Daoy (cell line): ENCODE measurements at places on chromosomes 12 and 14. TPM values are rescaled to one million over a fixed set of nuclear protein-coding genes. Genes with fewer than 3 reads are reported as not detected.

ZBTB1 gene
- 31.3 and 47.0 TPM in 2 replicates for total RNA-seq

HHIPL1 gene
- 1.2 and 2.5 TPM in 2 replicates for total RNA-seq

P2RX2 gene
- total RNA-seq, result not detected in 2 replicates

SYT1 gene
- total RNA-seq, result 0.45 and 1.1 TPM in 2 replicates

RNFT2 gene
- 4.6 and 11.4 TPM in 2 replicates for total RNA-seq

GUCY2C gene
- not detected in 2 replicates for total RNA-seq

PPM1H gene
- 9.7 and 9.8 TPM in 2 replicates for total RNA-seq

ZDHHC22 gene
- not detected in 2 replicates for total RNA-seq

MORN3 gene
- 0.80 TPM in 1 of 2 replicates, not detected in the other for total RNA-seq

ESRRB gene
- total RNA-seq, result 0.27 TPM in 1 of 2 replicates, not detected in the other

DEPDC4 gene
- total RNA-seq, result 1.1 and 2.4 TPM in 2 replicates

VTI1B gene
- total RNA-seq, result 52.6 and 55.9 TPM in 2 replicates

CRACR2A gene
- total RNA-seq, result 7.4 and 11.5 TPM in 2 replicates

HOXC11 gene
- total RNA-seq, result 1.5 and 2.6 TPM in 2 replicates

ADIPOR2 gene
- 29.9 and 30.0 TPM in 2 replicates for total RNA-seq

DEGS2 gene
- total RNA-seq, result 0.06 TPM in 1 of 2 replicates, not detected in the other

RFX4 gene
- total RNA-seq, result not detected in 2 replicates
